AG08396 (cell line): ENCODE measurements at places on chromosomes 5 and 9.

GRCh38 chr9:112971415-112971814, 40.6 kb downstream of the ZNF883 start:
- DNase-seq = peak; percentile 10

GRCh38 chr5:93722588-93722987, 18.8 kb downstream of the POU5F2 start:
- no peak for DNase-seq

DNA sequence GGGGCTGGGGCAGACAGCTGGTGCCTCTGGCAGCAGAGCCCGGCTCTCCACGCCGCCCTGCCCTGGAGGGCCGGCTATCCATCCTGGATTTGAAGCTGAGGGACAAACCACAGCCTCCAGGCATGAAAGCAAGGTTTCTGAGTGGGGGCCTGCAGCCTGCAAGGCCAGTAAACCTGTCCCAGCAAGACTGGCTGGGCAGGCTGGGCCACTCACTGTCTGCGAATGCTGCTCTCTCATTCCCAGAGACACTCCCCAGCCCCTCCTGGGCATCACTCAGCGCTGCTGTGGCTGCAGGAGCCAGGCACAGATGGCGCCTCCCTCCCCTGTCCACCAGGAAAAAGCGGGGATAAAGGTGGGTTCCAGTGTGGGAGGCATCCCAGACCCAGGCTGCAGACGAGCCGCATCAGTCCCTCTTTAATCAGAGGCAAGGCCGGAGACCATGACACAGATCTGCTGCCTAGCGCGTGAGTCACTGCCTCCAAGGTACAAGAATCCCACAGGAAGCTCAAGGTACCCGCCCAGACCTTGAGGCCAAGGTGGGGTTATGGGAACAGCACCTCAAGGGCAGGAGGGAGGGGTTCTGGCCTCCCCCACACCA, 118.0 kb downstream of the VAV2 start:
- peak; percentile 42 for DNase-seq

GRCh38 chr5:10265245-10266109, 15.4 kb downstream of the CCT5 start:
- DNase-seq = no peak

DNA sequence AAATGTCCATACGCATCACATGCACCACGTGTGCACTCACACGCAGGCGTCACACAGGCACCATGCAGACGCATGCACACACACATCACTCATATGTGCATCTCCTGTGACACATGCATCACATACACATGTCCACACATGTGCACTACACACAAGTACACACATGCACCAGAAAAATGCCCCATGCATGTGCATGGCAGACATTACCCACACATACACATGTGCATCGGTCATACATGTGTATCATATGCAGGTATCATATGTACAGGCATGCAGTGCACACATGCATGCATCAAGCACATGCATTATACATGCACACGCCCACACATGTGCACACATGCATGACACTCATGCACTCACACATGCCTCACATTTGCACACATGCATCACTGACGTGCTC, 26.1 kb downstream of the ADAMTS2 start:
- no peak for DNase-seq

DNA sequence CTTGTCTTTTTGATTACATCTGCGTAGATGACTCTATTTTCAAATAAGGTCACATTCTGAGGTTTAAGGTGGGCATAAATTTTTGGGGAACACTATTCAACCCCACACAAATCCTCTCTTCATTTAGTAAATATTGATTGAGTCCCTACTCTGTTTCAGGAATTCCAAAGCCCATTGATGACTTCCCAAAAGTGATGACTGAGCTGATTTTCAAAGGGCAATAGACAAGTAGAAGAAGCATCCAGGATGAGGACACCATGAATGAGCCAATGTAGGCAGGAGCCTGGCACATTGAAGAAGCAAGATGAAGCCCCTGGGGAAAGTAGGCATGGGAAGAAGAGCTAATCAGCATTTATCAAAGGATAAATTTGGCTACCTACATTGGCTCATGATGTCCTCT, 35.2 kb downstream of the OR1J1 start:
- no peak for DNase-seq

GRCh38 chr9:136729144-136729543, 13.6 kb downstream of the LCN10 start:
- no peak for DNase-seq

GRCh38 chr5:80825786-80826460, 134.2 kb upstream of the RASGRF2 start:
- DNase-seq = no peak

GRCh38 chr9:134570711-134571325, 70.8 kb upstream of the COL5A1 start:
- no peak for DNase-seq

- DNase-seq = no peak
Measured at GRCh38 chr9:88370346-88370745, 17.9 kb upstream of the SPIN1 start.

DNA sequence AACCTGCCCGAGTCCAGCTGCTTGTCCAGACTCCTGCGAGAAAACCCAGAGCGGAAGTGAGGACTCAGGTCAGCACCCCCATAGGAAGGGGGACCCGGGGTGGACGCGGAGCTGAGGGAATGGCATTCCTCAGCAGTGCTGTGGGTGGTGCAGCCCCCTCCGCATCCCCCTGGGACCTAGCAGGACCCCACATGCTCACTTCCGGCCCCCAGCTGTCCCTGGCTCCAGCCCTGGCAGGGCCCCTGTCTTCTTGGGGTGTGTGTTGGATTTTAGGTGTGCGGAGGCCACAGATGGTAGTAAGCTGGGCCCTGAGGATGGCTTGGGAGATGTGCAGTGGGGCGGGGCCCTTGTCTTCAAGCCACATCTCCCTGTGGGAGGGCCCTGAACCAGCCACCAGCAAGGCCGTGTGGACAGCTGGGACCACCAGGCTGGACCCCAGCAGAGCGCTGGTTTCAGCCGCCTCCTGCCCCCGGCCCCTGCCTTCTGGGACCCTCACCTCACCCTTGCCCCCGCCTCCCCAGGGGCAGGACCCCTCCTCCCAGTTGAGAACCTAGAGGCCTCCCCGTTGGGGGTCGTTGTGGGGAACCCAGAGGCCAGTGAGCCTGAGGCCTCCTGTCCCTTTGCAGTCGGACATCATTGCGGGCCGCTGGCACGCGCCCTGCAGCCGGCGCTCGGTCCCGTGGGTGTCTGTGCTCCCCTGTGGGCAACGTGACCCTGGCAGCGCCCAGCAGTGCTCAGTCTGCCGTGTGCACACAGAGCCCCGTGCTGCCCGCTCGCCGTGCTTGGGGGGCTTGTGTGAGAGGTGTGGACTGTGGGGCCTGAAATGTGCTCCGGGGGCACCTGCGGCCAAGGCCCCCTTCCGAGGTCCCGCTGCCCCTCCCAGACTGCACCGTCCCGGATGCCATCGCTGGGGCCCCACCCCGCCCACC, 10.8 kb upstream of the SLC9A3 start:
- DNase-seq = no peak
